Substantia nigra (tissue), 51 donors: ENCODE measurements at places on chromosomes 3 and 15.

GRCh38 chr3:185645596-185646381 lies 59.7 kb downstream of the SENP2 start:
- no peak for DNase-seq

DNA sequence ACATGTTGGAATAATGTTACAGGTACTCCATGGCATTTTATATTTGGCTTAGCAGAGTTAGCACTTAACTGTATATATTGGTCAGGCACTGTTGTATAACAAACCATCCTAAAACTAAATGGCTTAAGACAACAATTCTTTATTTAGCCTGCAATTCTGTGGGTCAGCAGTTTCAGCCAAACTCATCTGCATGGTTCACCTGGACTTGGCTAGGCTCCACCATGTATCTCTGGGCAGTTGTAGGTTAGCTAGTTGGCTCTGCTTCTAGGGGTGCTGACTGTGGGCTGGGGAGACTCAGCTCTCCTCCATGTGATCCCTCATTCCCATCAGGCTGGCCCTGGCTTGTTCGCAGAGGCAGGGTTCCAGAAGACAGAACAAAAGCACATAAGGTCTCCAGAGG lies 34.4 kb downstream of the RARB start:
- DNase-seq = no peak

GRCh38 chr3:53211706-53212702 lies 43.8 kb downstream of the TKT start:
- DNase-seq = no peak

- DNase-seq = no peak
Measured at GRCh38 chr3:15055019-15055557, 10.0 kb downstream of the MRPS25 start.

GRCh38 chr15:60722328-60723112 lies 243.6 kb upstream of the ICE2 start:
- DNase-seq = no peak

- DNase-seq = no peak
Measured at GRCh38 chr3:174863488-174863887, 4.4 kb downstream of the NAALADL2 start.

- no peak for DNase-seq
Measured at GRCh38 chr15:25877681-25878080, 14.6 kb upstream of the ATP10A start.

DNA sequence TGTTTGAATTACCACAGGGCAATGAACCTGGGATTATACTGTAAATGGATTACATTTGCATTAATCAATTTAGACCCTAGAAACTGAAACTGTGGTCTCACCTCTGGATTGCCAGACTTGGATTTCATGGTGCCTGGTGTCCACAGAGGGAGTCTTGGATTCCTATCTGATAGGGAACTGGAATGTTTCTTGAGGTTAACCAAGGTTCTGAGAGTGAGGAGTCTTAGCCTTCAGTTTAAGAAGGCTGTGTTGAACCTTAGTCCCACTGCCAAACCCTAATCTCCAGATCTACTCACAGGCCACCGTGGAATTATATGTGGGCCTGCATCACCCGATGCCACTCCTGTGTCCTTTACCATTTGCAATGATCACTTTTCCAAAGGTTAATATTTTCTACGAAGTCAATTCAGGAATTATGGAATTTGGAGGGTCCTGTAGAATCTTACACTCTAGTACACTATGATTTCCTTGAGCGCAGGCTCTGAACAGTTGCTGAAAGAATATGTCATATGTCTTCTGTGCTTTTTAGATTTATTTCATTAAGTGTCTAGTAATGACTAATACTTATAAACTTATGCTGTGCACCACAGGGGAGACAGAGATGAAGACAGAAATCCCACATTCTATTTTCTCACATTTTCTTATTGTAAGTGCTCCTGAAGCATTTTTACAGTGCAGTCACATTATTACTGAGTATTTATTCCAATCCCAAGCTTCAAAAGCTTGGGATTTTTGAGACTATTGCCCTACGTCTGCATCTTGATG lies 87.9 kb downstream of the EFL1 start:
- no peak for DNase-seq

- DNase-seq = no peak
Measured at GRCh38 chr15:48560321-48561051, 85.0 kb downstream of the FBN1 start.

- DNase-seq = no peak
Measured at GRCh38 chr3:178421069-178421468, 115.2 kb upstream of the KCNMB2 start.

- no peak for DNase-seq
Measured at GRCh38 chr3:124826703-124827102, 60.5 kb downstream of the ITGB5 start.

GRCh38 chr3:99699841-99700240 lies 61.4 kb downstream of the COL8A1 start:
- no peak for DNase-seq

- DNase-seq = no peak
Measured at GRCh38 chr15:70627734-70628548, 135.4 kb downstream of the UACA start.

GRCh38 chr3:182755308-182755707 lies 38.0 kb upstream of the ATP11B start:
- no peak for DNase-seq

- DNase-seq = no peak
Measured at GRCh38 chr3:96101006-96101560, 713.3 kb upstream of the EPHA6 start.

DNA sequence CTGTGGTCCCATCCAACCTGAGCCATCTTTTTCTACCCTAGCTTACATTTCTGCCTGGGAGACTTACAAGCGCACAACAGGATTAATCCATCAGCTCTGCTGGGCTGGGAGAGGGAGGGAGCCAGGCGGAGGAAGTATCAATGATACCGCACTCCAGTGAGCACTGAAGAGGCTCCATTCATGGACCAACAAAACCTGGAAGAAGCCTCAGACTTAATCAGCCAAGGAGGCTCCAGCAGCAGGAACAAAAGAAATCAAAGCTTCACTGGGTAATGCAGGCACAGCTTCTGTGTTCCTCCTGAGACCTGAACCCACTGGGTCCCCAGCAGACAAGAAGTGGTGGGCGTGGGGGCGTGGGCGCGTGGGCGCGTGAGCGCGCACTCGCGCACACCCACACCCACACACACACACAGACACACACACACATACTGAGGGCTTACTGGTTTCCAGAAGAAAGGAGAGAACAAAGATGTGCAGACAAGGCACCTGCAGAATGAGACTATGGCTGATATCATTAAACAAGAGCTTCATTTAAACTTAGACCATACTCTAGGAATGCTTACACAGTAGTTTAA lies 87.0 kb upstream of the BOC start:
- DNase-seq = no peak

GRCh38 chr3:102233881-102234280 lies 200.9 kb upstream of the ZPLD1 start:
- no peak for DNase-seq

GRCh38 chr15:53189860-53190259 lies 399.7 kb upstream of the ONECUT1 start:
- DNase-seq = no peak

DNA sequence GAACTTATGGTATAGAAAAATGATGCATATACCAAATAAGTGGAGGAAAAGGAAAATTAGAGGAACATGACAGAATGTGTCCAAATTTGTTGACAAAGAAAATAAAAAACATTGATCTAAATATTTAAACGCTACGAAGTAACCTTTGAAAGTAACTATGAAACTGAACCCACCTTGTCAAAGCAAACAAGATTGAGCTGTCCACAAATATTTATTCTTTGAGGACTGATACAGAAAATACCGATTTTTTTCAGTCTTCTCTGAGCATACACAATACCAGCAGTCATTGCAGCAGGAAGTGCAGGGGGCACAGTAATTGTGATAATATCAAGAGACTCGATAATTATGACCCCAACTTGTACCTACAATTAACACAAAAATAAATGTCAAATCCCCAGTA lies 40.0 kb downstream of the ATP13A3 start:
- DNase-seq = no peak

- no peak for DNase-seq
Measured at GRCh38 chr15:70762469-70763119, 764 bp downstream of the UACA start.

- no peak for DNase-seq
Measured at GRCh38 chr3:151192545-151192944, 10.5 kb downstream of the GPR171 start.

GRCh38 chr3:192818126-192818525 lies 90.8 kb upstream of the FGF12 start:
- DNase-seq = no peak

DNA sequence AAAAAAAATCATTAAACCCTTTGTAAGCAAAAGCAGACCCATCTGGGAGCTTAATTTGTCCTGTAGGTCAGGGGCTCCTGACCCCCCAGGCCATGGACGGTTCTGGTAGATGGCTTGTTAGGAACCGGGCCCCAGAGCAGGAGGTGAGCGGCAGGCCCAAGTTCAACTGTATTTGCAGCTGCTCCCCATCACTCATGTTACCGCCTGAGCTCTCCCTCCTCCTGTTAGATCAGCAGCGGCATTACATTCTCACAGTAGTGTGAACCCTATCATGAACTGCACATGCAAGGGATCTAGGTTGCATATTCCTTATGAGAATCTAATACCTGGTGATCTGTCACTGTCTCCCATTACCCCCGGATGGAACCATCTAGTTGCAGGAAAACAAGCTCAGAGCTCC lies 60.7 kb downstream of the FSIP1 start:
- DNase-seq = no peak

GRCh38 chr15:94674296-94674695 lies 442.9 kb downstream of the MCTP2 start:
- no peak for DNase-seq

DNA sequence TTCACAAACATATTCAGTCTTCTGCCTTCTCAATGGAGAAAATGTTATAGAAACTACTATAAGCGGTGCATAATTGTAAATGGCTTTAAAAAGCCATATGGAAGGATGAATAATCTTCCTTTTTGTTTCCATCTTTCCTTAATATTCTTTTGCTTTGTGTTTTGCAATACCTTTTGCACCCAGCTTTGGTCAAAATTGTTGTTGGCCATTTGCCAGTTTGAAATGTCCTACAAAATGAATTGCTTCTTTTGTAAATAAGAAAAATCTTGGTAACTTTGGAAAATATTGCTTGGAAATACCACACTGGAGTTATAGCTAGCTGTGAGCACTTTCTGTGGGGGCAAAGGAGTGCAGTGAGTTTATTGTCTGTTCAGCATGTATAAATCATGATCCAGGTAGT lies 93.5 kb upstream of the NR2F2 start:
- no peak for DNase-seq

GRCh38 chr3:195440379-195440778 lies 2.4 kb downstream of the ACAP2 start:
- no peak for DNase-seq

GRCh38 chr3:186207515-186207914 lies 98.6 kb upstream of the ETV5 start:
- no peak for DNase-seq

DNA sequence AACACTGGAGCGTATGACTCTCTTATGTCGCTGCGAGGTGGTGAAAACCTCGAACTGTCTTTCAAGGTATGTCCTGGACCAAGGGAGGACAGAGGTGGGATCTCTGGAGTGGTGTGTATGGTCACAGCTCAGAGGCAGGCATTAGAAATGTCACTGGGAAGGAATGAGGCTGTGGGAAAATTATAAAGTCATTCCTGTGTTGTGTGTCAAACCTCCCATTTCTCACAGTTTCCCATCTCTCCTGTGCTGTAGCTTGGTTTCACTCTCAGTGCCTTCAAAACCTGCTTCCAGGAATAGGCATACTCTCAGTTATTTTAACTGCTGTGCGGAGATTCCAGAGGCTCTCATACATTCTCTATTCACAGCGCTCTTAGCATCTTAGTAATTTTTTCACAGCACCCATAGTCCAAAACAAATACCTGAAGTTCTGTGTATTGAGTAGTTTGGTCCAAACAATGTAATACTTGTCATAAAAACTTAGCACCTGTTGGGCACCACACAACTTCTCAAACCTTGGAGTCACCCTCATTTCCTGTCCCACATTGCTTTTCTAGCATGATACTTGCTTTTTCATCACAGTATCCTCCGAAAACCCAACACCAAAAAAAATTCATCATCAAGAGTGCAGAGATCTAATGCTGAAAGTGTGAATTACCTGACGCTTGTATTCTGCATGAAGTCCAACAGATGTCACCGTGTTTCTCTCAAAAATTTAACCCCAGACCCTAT lies 36.9 kb downstream of the GALNT15 start:
- no peak for DNase-seq

DNA sequence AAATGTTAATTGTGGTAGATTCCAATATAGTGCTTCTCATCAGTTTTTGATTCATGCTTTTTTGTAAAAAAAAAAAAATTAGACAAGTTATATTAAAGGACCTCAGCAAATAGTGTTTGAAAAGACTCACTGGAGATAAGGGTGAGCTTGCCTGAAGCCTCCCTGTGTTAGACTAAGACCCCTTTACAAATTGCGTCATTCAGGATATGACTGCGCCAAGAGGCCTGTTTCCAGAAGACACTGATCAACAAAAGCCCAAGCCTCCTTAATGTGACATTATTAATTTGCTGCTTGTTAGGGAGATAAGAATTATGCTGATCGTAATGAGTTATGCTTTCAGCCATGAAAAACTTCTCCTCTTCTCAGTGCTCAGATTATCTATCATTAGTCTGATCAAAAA lies 13.0 kb upstream of the DNAJC13 start:
- no peak for DNase-seq

DNA sequence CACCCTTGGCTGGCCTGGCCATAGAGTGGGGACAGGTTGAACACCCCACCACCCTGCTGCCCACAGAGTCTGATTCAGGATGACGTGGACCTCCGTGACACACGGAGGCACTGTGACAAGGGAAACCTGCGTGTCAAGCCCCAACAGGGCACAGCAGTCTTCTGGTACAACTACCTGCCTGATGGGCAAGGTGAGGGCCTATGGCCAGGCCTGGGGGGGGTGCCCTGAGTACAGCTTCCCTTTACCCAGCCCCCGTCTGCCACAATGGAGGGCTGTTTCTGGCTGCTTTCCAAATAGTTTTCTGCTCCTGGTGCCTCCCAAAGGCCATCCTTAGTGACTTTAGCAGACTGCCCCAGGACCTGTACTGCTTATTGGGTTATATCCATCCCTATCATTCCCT lies 1.2 kb upstream of the WDR6 start:
- no peak for DNase-seq

DNA sequence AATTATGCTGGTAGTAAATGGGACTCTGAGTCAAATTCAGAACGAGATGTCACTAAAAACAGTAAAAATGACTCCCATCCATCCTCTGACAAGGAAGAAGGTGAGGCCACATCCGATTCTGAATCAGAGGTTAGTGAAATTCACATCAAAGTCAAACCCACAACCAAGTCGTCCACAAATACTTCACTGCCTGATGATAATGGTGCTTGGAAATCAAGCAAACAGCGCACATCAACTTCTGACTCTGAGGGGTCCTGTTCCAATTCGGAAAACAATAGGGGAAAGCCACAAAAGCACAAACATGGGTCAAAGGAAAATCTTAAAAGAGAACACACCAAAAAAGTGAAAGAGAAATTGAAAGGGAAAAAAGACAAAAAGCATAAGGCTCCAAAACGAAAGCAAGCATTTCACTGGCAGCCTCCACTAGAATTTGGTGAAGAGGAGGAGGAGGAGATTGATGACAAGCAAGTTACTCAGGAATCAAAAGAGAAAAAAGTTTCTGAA lies 15.1 kb upstream of the ZBTB47 start:
- no peak for DNase-seq
